Fibroblast of skin of left biceps (primary cell): ENCODE measurements at places on chromosomes 5 and 9.

GRCh38 chr5:44821164-44821563 lies 12.4 kb downstream of the MRPS30 start:
- no peak for DNase-seq

- peak; percentile 54 for DNase-seq
Observed at GRCh38 chr5:92560698-92561401, 1020.2 kb downstream of the NR2F1-AS1 start.

GRCh38 chr5:14876095-14876494 lies 4.5 kb upstream of the ANKH start:
- DNase-seq, result no peak

GRCh38 chr5:75513841-75514240 lies 2.1 kb downstream of the POLK start:
- no peak for DNase-seq

DNA sequence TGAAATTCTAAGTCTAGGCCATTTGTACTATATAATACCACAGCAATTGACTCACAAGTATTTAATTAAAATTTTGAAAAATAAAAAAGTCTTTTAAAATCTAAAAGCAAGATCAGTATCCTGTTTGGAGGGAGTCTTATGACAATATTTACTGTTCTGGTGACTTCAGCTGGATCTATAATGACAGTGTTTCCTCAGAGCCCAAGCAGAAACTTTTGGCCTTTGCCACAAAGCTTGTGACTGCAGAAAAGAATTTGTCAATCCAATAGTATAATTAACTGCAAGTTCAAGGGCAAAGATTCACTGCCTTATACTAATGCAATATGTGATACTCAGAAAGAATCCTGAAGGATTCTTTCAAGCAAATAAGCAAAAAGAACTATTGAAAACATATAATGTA lies 49.6 kb upstream of the RAPGEF6 start:
- no peak for DNase-seq

GRCh38 chr5:4023091-4023752 lies 427.6 kb downstream of the IRX1 start:
- DNase-seq, result no peak

DNA sequence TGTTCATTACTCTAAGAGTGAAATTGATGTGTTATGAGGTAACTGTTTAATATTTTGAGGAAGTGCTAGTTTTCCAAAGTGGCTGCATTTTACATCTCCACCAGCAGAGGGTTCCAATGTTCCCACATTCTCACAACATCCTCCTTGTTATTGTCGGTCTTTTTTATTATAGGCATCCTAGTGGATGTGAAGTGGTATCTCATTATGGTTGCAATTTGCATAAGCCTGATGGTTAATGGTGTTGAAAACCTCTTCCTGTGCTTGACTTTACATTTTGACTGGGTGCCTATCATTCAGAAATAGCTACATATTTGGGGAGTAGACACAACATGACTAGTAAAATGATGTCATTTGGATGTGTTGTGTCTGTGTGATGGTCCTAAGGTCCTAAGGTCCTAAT lies 143.6 kb downstream of the MRPS30 start:
- no peak for DNase-seq

GRCh38 chr9:5231212-5231611 lies at the start of gene INSL4:
TSS of gene INSL4 (plus strand) at chr9:5231419. CDS start at chr9:5231524, 105 bp downstream.
- no peak for DNase-seq

DNA sequence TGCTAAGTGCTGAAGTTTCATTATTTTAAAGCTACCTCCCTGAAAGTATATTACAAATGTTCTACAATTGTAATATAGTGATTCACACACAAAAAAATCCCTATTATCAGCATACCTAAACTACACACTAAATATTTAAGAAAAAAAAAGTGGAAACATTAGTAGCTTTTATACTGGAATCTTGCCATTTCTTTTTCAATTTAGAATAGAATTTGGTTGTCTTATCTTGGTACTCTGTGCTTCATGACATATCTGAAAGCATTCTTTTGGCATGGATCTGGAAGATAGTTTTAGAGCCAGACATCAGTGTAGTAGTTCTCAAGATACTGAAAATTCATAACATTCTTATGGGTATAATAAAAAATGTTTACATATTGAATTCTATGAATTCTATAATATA lies 35.0 kb downstream of the SLC1A3 start:
- DNase-seq, result no peak
